ENCODE measurements at places on chromosomes 1 and 21.

DNA sequence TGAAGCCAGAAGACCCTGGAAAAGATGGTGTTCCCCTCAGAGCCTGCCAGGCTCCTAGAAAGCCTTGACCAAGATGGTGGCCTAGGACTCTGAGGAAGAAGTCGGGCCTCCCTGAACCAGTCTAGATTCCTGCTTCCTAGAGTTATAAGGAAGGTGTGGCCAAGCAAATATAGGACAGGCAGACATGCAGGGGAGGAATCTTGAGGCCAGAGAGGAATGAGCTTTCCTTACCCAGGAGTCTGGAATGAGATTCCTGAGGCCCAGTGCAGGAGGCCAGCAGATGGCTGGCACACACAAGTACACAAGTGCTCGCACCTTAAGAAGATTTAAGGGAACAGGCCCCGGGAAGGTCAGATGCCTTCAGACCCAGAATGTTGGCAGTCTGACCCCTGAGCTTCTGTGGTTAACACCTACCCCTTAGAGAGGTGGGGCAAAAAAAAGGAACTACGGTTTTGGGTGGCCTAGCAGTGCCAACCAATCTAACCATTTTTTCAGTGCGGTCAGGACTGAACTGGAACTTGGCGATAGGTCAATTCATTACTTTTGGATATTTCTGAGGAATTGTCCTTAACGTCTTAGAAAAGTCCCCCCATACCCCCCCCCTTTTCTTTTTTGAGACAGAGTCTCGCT is 73.3 kb downstream of the MDM4 start:
- DNase-seq, result no peak

DNA sequence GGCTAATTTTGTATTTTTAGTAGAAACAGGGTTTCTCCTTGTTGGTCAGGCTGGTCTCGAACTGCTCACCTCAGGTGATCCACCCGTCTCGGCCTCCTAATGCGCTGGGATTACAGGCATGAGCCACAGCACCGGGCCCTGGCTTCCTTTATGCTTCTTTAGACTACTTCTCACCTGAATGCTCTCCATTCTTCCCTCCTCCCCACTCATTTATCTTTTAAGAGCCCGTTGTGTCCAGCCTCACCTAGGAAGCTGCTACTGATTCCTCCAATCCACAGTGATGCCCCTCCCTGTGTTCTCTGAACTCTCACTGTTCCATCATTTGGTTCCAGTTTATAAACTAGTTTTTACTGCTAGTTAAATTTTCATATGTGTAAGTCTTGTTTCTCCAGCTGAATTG is 44.9 kb upstream of the NR5A2 start:
- no peak for DNase-seq

DNA sequence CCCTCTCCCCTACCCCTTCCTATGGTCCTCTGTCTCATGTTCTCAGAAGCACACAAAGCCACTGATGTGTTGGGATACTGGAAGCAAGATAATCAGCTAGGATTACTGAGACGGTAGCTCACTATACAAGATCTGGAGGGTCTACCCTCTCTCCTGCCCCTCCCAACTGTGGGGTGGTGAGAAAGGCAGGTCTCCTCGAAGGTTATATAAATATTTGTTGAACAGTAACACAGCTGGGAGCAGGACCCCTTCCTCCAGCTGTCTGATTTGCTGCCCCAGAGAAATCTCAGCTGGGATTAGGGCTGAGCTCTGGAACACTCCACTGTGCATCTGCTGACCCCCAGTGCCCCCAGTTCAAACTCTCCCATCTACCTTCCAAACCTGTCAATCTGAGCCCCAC is 94.2 kb upstream of the IPO9 start:
- no peak for DNase-seq

GRCh38 chr1:6316240-6317097 is 55.6 kb upstream of the GPR153 start:
- DNase-seq, result no peak

DNA sequence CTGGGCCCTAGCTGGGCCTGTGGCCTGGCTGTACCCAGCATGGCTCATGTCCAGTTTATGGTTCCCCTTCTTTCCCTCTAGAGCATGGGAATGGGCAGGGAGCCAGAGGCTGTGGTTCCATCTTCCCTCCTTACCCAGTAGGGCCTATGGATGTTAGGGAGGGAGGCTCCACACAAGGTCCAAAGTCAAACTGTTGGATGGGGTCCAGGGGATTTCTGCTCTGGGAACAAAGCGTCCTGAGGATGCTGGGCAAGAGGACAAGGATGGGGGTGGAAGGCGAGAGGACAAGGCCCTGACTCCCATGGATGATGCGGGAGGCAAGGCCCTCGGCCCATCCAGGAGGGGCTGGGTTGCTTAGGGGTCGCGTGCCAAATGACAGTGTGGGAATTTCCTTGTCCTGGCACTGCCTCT is 17.3 kb downstream of the CSF1 start:
- peak; percentile 42 for DNase-seq

DNA sequence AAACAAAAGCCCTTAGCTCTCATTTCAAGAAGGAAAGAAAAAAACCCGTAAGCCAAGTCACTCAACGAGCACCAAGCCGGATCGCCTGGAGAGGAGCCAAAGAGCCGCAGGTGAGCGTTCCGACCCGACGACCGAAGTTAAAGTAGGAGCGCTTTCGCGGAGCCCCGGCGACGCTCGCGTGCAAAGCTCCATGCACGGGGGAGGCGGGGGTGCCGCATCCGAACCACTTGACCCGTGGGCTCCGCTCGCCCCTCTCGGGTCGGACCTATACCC is 382 bp downstream of the GPBP1L1 start:
- no peak for DNase-seq

DNA sequence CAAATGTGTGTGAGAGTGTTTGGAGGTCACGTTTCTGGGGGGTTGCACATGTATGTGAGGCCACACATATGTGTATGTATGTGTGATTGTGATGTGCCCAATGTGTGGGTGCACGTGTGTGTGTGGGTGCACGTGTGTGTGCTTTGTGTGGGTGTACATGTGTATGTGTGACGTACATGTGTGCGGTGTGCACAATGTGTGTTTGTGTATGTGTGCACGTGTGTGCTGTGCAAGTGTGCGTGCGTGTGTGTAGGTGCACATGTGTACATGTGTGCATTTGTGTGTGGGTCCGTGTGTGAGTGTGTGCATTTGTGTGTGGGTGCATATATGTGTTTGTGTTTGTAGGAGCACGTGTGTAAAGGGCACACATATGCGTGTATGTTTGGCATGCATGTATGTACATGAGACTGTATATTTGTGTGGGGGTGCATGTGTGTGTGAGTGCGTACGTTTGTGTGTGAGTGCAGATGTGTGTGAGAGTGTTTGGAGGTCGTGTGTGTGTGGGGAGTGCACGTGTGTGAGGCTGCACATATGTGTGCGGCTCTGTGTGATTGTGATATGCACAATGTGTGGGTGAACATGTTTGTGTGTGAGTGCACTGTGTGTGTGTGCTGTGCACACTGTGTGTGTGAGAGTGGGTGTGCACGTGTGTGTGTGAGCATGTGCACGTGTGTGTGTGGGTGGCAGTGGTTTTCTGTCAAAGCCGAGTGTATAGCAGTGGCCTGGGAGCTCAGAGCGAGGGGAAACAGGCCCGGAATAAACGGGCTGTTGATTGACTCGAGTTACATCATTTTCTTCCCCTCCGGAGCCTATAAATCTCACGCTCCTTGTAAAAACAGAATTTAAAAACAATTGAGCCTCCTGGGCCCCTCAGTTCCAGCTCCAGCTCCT is 132.7 kb upstream of the ARHGEF16 start:
- DNase-seq, result no peak

DNA sequence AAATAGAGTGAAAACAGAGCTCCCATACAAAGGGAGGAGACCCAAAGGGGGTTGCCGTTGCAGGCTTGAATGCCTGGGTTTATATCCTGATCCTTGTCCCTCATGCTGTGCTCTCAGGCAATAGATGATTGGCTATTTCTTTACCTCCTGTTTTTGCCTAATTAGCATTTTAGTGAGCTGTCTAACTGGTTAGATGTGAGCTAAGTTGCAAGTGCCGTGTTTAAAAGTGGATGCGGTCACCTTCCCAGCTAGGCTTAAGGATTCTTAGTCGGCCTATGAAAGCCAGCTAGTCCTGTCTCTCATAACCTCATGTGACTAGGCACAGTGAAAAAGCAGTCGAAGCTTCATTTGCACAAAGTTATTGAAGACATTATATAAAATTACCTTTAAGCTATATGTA is 356.7 kb upstream of the TMPRSS15 start:
- DNase-seq, result no peak

GRCh38 chr1:195186544-195186943 is 1421.7 kb downstream of the KCNT2 start:
- DNase-seq, result no peak

DNA sequence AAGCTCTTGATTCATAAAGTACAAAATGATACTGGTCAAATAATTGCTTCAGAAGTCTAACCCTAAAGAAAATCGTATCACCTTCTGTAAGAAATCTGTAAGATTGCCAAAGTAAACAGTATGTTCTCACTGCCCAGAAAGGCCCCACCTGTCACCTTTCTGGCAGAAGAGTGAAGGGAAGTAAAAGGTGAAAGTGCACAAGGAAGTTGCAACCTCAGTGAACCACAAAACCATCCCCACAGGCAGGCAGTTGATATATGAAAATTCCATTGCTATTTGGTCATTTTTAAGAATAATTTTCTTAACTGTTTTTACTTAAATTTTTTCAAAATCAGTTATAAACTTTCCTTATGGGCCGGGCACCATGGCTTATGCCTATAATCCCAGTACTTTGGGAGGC is 48.5 kb upstream of the FBXO28 start:
- no peak for DNase-seq

DNA sequence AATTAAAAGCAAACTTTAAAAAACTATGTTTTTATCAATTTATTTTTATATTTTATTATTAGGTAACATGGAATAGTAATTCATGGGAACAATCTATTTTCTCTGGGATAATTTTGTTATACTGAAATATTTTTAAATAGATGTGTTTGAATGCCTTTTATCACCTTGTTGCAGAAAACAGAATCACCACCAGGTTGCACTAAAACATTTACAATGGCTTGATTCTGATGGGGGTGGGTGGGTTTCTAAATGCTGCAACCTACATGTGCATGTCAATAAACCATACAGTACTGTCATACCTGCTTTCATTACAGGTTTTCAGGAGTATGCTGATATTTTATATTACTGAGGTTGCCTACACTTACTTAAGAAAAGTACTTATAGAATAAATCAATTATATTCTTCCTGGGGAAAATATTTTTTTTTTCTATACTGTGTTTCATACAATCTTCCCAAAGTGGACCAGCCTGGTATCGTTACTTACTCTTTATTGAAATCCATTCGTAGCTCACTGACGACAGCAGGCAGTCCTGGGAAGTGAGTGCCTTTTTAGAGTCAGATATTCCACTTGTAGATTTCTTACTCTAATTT is 132.8 kb downstream of the PTPRC start:
- DNase-seq, result no peak

DNA sequence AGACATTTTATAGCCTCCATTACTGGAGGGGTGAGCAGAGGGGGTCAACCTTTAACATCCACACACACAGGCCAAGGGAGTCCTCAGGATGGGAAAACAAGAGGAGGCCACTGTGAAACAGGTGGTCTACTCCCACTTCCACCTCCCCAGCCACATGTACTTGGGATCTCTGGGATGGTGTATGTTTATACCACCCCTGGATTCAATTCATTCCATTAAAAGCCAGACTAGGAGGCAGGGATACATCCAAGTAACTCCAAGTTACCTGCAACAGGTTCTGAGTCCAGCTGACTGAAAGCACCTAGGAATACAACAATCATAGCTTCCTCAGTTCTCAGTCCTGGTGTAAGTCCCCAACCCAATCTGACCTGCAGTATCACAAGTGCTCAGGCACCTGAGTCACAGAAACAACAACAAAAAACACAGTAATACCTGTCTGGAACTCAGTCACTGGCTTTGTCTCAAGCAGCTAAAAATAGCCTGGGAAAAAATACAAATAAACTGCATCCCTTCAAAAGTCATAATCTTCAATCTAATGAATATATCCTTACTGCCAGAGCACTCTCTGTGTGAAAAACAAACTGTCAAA is 9.8 kb downstream of the ERI3 start:
- no peak for DNase-seq

- no peak for DNase-seq
These were observed 56.2 kb downstream of the TAS1R2 start for GRCh38 chr1:18803151-18803791.

DNA sequence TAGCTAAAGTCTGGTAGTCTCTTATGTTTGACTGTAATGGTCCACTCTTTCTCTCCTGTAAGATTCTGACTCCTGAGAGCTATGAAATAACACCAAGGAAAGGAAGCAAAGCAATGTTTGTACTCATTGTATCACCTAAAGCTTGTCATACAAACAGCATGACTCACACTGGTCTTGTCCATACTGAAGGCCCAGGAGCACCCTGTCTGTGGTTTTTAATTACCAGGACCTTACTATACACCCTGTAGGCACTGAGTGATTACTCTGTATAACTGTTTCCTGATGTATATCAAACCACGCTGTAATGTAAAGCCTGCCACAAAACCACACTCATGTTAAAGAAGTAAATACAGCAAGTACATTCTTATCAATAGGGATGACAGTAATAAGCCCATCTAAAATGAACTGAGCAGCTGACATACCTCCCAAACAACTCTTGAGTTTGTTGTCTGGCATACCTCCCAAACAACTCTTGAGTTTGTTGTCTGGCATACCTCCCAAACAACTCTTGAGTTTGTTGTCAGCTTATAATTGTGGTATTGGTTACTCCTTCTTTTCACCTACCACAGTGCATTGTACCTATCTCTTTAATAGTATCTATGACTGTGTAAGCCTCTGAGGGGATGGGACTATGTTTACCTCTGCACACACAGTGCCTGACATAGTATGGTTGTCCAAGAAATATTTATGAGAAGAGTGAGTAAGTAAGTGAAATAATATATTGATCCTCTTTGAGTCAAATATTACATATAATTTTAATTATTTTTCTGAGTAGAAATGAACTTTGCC is 11.6 kb upstream of the TNFSF18 start:
- no peak for DNase-seq

- no peak for DNase-seq
These were observed 15.4 kb downstream of the CTH start for GRCh38 chr1:70426154-70427131.

DNA sequence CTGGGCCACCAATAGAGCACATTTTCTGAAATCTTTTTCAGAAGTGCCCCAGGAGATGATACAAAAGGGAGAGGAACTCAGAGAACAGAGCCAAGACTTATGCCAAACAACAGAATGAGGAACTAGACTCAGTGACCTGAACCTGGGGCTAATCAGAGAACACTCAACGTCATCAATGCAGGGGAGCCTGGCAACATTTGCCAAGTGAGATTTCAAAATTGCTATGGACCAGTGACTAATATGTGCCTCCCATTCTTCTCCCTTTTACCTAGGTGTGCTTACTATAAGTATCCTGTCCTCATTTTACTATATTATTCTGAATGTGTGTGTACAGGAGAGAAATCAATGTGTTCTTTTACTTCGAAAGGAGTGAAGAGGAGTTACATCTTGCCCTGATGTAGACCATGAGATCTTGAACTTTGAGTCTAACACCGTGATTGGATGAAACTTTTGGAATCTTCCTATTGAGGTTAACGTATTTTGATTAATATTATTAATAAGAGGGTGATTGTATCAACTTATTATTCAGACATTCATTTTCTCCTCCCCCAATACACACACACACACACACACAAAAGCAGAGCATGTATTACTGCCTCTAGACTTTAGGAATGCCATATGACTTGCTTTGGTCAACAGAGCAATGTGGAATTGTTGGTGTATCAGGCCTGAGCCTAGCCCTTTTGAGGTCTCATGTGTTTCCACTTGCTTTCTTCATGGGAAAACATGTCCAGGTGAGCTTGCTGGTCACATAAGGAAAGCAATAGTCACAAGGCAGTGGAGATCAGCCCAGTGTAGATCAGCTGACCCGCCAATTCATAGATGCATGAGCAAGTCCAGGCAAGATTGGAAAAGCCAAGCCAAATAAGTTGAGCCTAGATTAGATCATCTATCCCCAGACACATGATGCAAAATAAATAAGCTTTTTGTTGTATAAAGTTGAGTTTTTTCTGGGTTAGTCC is 80.3 kb upstream of the ETS2 start:
- no peak for DNase-seq

Data from substantia nigra (tissue), 51 donors.